Effector memory CD4-positive, alpha-beta T cell (primary cell): ENCODE measurements at places on chromosomes 12 and 14.

- no peak for DNase-seq
These were observed 152.4 kb downstream of the KIF26A start for GRCh38 chr14:104290756-104291122.

- DNase-seq: no peak
These were observed 9.9 kb upstream of the FAM222A start for GRCh38 chr12:109703684-109704083.

GRCh38 chr12:76653342-76653741 is 93.8 kb upstream of the OSBPL8 start:
- DNase-seq: no peak

DNA sequence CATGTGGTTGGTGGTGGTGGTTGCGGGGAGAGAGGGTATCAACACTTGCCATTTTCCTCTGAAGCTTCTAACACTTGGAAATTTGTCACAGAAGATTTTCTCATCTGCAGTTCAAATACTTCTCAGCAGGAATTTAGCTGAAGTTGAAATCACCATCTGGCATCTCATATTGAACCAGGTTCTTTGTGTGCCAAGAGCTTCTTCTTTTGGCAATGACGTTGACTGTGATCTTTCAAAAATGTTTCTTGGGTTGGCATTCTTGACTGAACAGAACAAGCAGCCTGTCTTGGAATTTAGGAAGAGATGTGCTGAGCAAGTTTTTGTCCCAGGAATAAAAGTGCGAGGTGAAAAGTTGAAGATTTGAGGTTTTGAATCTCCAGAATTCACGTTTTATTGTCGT is 8.7 kb upstream of the NIN start:
- no peak for DNase-seq

DNA sequence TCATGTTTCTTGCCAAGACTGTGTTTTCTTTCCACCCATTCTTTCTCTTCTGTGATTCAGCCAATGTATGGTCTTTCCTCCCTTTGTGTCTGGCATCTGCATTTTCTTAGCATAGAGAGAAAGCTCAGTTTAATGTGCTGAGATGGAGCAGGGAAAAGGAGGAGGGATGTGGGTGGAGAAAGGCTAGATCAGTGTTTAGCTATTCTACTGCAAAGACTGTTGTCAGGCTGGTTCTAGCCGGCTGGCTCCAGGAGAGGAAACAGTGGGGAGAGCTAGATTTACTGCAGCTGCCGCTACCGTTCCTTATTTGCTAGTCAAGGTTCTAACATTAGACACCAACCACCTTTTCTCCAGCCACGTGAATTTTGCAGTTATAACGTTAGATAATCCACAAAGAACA is 5.2 kb upstream of the RIMKLB start:
- no peak for DNase-seq

DNA sequence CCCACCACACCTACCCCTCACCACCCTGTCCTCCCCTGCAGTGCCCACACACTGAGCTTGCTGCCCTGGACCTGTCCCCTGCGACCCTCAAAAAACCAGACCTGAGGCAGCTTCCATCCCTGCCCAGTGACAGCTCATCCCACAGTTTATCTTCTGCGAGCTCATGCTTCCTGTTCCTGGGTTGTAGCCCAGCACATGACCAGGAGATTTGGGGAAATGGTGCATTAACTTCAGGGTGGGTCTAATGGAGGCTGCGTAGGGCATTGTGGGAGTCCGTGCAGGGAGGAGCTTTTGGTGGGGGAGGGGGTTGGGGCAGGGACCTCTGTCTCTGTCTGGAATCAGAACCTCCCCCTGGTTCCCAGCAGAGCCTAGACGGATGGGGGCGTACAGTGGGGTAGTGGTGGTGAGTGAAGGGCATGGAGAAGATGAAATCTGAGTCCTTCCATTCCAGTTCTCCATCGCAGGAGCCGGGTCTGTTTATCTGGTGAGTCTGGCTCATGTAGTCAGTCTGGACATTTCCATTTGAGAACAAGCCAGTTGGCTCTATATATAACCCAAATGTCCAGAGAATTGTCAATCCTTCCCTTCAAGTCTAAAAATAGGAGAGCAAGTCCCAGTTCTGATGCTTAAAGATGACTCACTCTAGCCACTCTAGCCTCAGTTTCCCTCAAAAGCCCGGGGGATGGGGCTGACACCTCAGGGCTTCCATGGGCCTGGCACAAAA is 270.9 kb downstream of the CACNA1C start:
- no peak for DNase-seq

DNA sequence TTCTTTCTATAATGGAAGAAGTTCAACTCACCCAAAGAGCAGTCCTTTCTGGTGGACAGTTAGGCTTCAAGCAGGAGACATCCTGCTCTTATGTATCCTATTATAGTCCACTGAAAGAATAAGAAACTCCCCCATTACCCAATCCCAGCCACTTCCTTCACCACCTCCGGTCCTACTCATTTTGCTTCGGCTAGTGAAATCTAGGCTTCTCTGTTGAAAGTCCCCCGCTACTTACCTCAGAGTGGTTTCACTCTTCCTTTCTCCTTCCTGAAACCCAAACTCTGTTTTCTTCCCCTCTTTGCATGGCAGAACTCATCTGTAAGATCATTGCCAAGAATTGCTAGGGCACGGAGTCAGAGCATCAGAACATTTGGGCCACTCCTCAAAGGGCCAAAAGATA is at the start of gene GPR84:
Gene GPR84 (minus strand): TSS at position 74 of the 400 bp plus-strand sequence. CDS start 635 bp downstream, outside the sequence.
- DNase-seq: no peak

- no peak for DNase-seq
These were observed at the start of gene COCH for GRCh38 chr14:30874120-30874998. Gene COCH, plus strand, starts transcription at chr14:30874559. Its CDS starts 380 bp downstream, at chr14:30874939.

DNA sequence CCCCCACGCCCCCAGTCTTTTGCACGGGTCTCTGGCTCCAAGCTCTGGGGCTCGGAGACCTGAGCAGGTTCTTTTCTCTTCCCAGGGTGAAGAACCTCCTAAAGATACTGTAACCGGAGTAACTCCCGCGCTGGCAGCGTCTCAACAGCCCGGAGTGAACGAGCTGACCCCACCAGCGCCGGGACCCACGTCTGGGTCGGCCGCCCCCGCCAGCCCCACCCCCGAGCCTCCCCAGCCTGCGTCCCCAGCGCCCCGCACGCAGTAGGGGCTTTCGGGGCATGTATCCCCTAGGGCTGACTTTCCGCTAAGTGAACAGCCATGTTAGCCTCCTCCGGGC is 858 bp downstream of the SLC35F4 start:
- DNase-seq: no peak
